ENCODE measurements at places on chromosomes 3 and 15.

- no peak for DNase-seq
These were observed 40.5 kb upstream of the MAGEF1 start for GRCh38 chr3:184752361-184752760.

- DNase-seq: no peak
These were observed 728.4 kb upstream of the EPHA6 start for GRCh38 chr3:96086018-96086417.

- DNase-seq: no peak
These were observed 43.2 kb downstream of the LDHAL6B start for GRCh38 chr15:59249816-59250215.

GRCh38 chr3:127482216-127483004, 108.1 kb downstream of the TPRA1 start:
- no peak for DNase-seq

GRCh38 chr3:14457999-14458398, 55.6 kb downstream of the SLC6A6 start:
- no peak for DNase-seq

- no peak for DNase-seq
These were observed 67.2 kb downstream of the LIPC start for GRCh38 chr15:58498821-58499580.

DNA sequence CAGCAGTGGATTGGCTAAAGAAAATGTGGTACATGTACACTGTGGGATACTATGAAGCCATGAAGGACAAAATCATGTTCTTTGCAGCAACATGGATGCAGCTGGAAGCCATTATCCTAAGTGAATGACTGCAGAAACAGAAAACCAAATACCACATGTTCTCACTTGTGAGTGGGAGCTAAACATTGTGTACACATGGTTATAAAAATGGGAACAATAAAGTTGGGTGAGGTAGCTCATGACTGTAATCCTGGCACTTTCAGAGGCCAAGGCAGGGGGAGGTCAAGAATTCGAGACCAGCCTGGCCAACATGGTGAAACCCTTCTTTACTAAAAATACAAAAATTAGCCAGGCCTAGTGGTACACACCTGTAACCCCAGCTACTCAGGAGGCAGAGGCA, 3.6 kb upstream of the OR4F6 start:
- DNase-seq: no peak

GRCh38 chr3:46609212-46609721, 3.1 kb upstream of the FAM240A start:
- no peak for DNase-seq

GRCh38 chr3:87167628-87168456, 59.3 kb upstream of the CHMP2B start:
- peak; percentile 21 for DNase-seq

- DNase-seq: no peak
These were observed 397.2 kb downstream of the GAP43 start for GRCh38 chr3:116020495-116020894.

DNA sequence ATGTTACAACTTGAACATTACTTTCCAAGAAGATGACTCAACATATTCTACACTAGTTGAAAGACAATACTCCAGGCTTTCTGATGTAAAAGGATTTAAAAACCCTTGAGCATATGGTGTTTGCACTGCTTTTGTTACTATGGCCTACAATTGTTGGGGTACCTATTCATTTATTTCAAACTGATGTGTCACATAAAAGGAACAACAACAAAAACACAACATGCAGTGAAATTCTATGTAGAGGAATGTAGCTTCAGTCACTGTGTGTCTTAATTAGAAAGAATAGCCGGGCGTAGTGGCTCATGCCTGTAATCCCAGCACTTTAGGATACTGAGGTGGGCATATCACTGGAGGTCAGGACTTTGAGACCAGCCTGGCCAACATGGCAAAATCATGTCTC, 1.6 kb downstream of the SPATA16 start:
- DNase-seq: no peak

- DNase-seq: no peak
These were observed 6.9 kb downstream of the MITF start for GRCh38 chr3:69746119-69746518.

- no peak for DNase-seq
These were observed 13.3 kb downstream of the ETV5 start for GRCh38 chr3:186095561-186096081.

DNA sequence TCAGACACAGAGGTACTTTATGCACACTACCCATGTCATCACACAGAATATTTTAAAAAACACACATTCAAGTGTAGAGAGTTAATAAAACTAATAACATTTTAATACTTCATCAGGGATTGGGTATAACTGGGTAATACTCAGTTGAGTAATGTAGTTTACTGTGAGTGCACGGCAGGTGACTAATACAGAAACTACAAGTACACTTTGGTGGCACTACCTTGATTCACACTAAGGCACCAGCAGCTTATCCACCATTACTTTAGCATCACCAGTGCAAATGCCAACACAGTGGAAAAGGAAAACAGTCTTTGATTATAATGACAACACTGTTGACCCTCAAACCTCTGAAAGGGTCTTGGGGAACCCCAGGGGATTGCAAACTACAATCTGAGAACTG, 33.6 kb downstream of the ZNF280D start:
- no peak for DNase-seq

Data from urothelium cell line (cell line).